ENCODE measurements at places on chromosomes 5 and 9. TPM values are rescaled to one million over a fixed set of nuclear protein-coding genes. Genes with fewer than 3 reads are reported as not detected.

Gene SLC46A2
- total RNA-seq, result not detected

Gene ASTN2
- 13.5 TPM for total RNA-seq

Gene HAPLN1
- total RNA-seq, result not detected

GRCh38 chr5:82679660-82680059, 397.5 kb downstream of the TMEM167A start:
- no peaks in the 10 kb centered on the region for H3K36me3 ChIP-seq
- DNase-seq, result no peak

GRCh38 chr5:73435759-73436534, 12.6 kb downstream of the FOXD1 start:
- peak overlapping the region; percentile 71 for H3K4me3 ChIP-seq
- DNase-seq, result no peak
- H3K27ac ChIP-seq, result no peak overlapping the region

Gene CARD9
- total RNA-seq, result 7.4 TPM

- H3K27me3 ChIP-seq, result no peaks in the 10 kb centered on the region
- H3K27ac ChIP-seq, result no peak overlapping the region
- H3K4me1 ChIP-seq, result no peaks in the 10 kb centered on the region
- DNase-seq, result no peak
- no peaks in the 10 kb centered on the region for H3K36me3 ChIP-seq
Measured at GRCh38 chr5:83972236-83972635, 251.6 kb upstream of the HAPLN1 start.

Gene OBP2B
- not detected for total RNA-seq

Gene LEAP2
- total RNA-seq, result 23.9 TPM

DNA sequence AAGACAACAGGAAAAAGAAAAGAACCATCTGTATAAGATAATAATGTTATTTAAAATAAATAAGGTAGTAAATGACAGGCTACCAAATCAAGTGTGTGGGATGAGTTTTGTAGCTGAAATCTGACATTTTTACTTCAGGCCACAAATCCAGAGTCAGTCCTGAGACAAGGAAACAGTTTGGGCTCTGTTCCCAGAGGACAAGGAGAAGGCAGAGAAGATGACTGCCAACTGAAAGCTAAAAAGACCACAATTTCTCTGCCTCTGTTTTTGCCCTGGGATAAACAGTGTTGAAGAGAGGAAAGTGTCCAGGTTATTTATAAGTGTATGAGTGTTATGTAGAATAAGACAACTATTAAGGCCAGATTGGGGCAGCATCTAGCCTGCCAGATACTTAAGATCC, 180.5 kb downstream of the NFIB start:
- H3K36me3 ChIP-seq, result no peaks in the 10 kb centered on the region
- DNase-seq, result no peak
- no peak overlapping the region for H3K27ac ChIP-seq
- no peaks in the 10 kb centered on the region for H3K27me3 ChIP-seq
- H3K4me1 ChIP-seq, result no peaks in the 10 kb centered on the region

DNA sequence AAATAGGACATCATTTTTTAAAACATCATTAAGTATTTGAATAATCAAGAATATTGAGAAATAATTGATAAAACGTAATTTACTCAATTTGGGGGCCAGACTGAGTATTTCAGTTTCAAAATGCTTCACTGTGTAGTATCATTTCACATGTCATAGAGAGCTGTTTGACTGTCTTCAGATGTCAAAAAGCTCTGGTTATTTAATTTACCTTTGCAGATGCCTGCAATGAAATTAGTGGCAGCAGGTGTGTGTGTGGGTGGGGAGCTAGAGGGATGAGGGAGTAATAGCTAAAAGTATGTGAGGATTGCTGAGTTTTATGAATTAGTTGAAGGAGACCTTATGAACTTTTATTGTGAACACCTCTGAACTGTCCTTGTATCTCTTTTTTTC, 567.2 kb upstream of the MEF2C start:
- no peak for DNase-seq
- no peaks in the 10 kb centered on the region for H3K4me1 ChIP-seq
- H3K36me3 ChIP-seq, result no peaks in the 10 kb centered on the region
- H3K27me3 ChIP-seq, result no peaks in the 10 kb centered on the region
- H3K27ac ChIP-seq, result no peak overlapping the region

- H3K27ac ChIP-seq, result no peak overlapping the region
- no peak for DNase-seq
- no peaks in the 10 kb centered on the region for H3K36me3 ChIP-seq
- no peaks in the 10 kb centered on the region for H3K27me3 ChIP-seq
- H3K4me3 ChIP-seq, result no peak overlapping the region
Measured at GRCh38 chr5:19771174-19771835, 216.7 kb downstream of the CDH18 start.
